ENCODE measurements at places on chromosomes 5 and 9.

DNA sequence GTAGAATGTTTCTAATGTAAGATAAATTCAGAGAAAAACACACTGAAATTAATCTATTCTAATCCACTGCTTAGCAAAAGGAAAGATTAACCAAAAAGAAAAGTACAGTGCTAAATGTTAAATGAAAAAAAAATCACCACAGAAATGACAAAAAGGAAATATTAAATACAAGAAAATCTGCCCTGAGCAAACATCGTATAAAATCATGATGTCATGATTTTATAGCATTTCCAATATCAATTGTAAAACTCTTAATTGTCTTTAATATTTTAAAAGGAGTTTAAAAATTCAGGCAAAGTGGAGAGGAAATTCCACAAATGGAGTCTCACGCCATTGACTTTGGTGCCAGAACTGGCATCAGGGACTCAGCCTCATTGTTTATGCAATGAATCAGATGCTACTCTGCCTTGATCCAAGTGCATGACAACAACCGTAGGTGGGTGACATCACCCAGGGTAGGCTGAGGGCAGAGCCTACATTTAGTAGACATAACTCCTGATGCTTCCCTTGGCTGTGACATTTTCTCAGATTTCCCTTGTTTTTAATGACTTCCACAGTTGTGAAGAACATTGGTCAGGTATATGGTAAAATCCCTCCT lies 696.8 kb downstream of the SEMA5A start:
- no peaks in the 10 kb centered on the region for H3K27me3 ChIP-seq
- H3K4me1 ChIP-seq = no peaks in the 10 kb centered on the region
- H3K4me3 ChIP-seq = no peak overlapping the region
- DNase-seq = no peak
- H3K27ac ChIP-seq = no peak overlapping the region
- no peaks in the 10 kb centered on the region for H3K36me3 ChIP-seq

DNA sequence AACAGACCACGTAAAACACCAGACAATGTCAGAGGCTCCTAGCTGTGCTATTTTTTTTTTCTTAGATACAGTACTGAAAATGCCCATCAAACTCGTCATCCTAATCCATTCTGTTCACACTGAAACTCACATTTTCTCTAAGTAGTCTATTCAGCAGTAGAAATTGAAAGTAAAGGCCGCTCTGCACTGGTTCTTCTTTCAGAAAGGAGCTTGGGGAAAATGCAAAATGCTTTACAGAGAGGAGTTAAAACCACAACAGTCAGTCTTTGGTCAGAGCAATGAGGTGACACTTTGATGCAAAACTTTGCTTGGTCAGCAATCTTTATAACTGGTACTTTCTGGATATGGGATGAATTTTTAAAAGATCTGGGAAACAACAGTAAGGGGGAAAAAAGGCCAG lies 43.8 kb upstream of the SUSD1 start:
- H3K27me3 ChIP-seq = no peaks in the 10 kb centered on the region
- H3K4me1 ChIP-seq = peaks cover 8% of the 10 kb centered on the region
- peak overlapping the region; percentile 56 for H3K4me3 ChIP-seq
- no peak for DNase-seq
- peak overlapping the region; percentile 72 for H3K27ac ChIP-seq

DNA sequence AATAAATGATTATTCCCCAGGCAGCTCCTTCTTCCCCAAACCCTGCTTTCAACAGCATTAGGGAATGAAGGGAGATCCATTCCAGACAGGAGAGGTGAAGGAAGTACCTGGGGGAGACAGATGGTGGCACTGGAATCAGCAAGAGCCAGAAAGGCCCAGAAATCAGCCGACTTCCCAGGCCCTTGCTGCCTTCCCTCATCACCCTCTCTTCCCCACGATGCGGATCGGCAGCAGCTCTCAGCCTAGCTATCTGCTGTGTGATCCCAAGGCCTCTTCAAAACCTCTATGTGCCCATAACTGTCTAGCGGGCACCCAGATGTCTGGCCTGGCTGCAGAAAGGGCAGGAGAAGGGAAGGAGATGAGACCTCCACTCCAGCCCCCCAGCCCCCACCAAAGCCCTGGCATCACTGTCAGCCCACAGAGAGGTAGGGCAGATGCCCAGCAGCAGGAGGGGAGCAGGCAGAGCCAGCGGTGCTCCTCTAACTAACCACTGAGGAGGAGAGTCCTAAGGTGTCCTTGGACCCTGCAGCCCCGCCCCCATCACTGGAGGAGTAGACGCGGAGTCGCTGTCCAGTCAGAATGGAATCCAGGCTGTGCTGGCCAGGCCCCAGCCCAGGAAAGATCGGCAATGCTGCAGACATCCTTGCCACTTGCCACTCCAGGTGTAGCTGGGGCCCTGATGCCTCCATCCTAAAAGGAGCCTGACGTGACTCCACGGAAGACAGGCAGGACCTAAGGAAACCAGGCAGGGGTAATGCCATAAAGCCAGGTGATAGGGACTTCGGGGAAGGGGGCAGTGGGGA lies 12.7 kb downstream of the CNTFR start:
- no peak for DNase-seq
- H3K27me3 ChIP-seq = peaks cover 94% of the 10 kb centered on the region
- H3K4me3 ChIP-seq = peak overlapping the region; percentile 72
- H3K4me1 ChIP-seq = peaks cover 6% of the 10 kb centered on the region

DNA sequence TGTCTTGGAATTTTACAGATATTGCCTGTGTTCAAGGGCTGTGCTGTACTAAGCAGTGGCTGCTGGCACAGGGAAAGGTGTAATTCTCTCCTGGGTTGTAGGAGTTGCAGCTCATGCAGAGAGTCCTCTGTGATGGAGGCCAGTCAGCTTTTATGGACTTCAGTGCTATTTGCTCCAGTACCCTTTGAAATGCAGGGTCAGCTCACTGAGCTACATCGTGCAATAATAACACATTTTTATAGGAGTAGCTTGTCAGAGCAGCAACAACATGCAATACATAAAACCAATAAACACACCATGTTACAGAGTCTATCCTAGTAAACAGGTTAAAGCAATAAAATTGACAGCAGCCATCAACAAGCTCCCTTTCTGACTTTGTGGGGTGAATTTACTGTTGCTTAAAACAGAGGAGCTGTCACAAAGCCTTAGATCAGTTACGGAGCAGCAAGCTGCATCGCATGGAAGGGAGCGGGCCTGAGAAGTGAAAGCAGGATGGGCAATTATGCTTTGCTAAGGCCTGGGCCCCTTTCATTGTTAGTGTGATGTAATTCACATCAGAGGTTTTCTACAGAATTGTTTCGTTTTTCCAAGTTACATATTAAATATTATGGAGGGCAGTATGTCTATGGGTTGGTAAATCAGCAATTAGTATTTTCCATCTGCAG lies 16.8 kb downstream of the CD180 start:
- DNase-seq = no peak
- no peak overlapping the region for H3K27ac ChIP-seq
- H3K4me1 ChIP-seq = peaks cover 10% of the 10 kb centered on the region
- H3K4me3 ChIP-seq = no peak overlapping the region
- H3K36me3 ChIP-seq = no peaks in the 10 kb centered on the region

- no peak overlapping the region for H3K4me3 ChIP-seq
- H3K27ac ChIP-seq = no peak overlapping the region
- peaks cover 90% of the 10 kb centered on the region for H3K27me3 ChIP-seq
- no peak for DNase-seq
Observed at GRCh38 chr5:135040034-135040332, 6.0 kb upstream of the PITX1 start.

DNA sequence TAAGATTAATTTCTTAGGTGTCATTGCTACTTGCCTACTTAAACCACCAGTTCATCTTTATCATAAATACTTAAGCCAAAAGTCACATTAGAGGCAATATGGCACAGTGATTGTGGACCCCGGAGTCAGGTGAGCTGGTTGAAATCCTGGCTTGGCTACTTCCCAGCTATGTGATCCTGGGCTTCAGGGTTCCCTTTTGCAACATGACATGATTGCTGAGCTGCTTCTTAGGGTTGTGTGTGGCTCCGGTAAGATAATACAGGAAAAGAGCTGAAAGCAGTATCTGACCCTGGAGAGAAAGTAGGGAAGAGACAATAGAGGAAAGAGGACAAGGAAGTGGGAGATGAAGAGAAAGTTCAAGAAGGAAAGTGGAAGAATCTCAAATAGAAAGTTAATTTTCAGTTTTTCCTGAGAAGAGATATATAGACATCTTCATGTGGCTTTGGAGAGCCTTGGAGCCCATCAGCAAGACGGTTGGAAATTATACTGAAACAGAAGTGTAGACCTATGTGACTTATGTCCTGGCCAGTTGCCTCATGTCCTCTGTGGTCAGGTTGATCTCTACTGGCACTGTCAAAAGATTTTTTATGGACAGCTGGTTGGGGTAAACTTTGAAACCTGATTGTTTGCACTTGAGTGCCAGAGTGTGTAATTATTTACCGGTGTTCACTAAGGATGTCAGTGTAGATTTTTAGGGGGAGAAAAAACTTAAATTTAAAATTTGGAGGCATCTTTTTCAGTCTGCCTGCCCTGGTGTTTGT lies 93.2 kb downstream of the GHR start:
- DNase-seq = no peak
- H3K27ac ChIP-seq = no peak overlapping the region
- no peak overlapping the region for H3K4me3 ChIP-seq

DNA sequence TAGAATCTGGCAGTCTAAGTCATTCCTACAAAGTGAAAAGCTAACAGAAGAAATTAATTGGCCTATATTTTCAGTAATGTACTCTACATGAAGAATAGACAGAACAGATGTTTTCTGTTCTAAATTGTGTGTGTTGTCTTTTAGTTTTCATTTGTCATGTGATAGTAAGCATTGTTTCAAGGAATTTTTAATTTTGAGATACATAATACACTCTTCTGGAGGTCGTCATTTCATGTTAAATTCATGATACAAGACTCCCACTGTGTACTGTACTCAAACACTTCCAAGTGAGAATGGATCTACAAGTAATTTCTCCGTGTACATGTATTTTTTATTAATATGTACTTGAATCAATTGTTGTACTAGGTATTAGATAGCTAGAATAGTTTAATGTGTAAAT lies 1522.9 kb downstream of the MAT2B start:
- no peaks in the 10 kb centered on the region for H3K27me3 ChIP-seq
- no peak for DNase-seq
- H3K4me3 ChIP-seq = no peak overlapping the region
- no peaks in the 10 kb centered on the region for H3K4me1 ChIP-seq
- H3K36me3 ChIP-seq = no peaks in the 10 kb centered on the region
- no peak overlapping the region for H3K27ac ChIP-seq

- no peak overlapping the region for H3K4me3 ChIP-seq
- H3K27ac ChIP-seq = no peak overlapping the region
- DNase-seq = no peak
- H3K4me1 ChIP-seq = no peaks in the 10 kb centered on the region
Observed at GRCh38 chr9:14780251-14780650, 57.7 kb upstream of the CER1 start.

DNA sequence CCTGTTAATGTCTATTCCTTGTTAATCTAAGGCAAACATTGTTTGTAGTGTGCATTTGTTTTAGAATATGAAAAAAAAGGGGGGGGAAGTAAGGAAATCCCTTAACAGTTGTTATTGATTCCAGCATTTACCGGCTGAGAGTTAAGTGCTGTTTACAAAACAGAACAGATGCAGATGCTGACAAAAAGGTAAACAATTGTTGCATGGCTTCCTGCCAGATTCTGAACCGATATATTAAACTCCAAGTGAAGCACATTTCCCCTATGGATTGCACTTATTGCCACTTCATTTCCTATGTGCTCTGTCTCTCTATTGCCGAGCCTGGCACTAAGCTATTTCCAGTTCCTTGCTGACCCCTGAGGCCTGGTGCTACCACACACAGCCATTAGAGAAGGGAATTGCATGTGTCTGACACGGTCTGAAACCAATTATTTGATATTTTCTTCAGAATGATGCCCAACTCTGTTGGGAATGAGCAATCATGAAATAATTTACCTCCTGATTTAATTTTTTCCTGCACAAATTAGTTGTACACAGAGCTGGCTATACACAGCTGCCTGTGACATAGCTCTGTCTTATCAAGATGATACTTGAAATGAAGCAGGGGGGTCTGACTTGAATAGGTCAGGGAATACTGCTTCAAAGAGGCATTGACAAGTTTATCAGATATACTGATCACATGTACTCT lies 109.8 kb downstream of the KIAA0825 start:
- no peak for DNase-seq
- no peaks in the 10 kb centered on the region for H3K4me1 ChIP-seq
- H3K4me3 ChIP-seq = no peak overlapping the region

DNA sequence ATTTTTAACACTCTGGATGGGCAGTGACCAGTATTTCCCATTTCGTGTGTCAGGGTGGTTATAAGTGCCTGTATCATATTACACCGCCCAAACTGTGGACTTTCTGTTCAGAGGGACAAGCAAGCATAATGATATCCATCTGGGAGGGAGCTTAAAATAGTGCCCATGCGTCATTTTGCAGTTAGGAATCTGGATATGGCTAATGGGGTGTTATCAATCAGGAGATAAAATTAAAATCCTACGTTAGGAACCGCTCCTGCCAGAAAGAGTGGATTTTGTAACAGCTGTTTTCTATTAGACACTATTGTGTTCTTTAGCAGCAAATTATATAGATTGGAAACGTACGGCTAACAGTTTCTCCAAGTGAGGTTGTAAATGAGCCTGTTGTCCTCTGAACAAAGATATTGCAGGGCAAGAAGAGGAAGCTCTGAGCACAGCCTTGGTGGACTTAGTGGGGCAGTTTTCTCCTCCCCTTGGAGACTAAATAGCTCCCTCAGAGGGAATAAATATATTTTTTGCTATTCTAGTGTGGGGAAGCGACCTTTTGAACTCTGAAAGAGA lies 160.4 kb downstream of the SPATA31D1 start:
- H3K4me3 ChIP-seq = no peak overlapping the region
- H3K36me3 ChIP-seq = no peaks in the 10 kb centered on the region
- H3K4me1 ChIP-seq = no peaks in the 10 kb centered on the region
- no peak overlapping the region for H3K27ac ChIP-seq

GRCh38 chr5:62197697-62198096 lies 108.3 kb upstream of the KIF2A start:
- no peak for DNase-seq
- H3K27ac ChIP-seq = no peak overlapping the region
- no peaks in the 10 kb centered on the region for H3K4me1 ChIP-seq
- no peak overlapping the region for H3K4me3 ChIP-seq
- H3K27me3 ChIP-seq = peaks cover 39% of the 10 kb centered on the region
- no peaks in the 10 kb centered on the region for H3K36me3 ChIP-seq

GRCh38 chr5:15575666-15576065 lies 75.7 kb downstream of the FBXL7 start:
- H3K27me3 ChIP-seq = no peaks in the 10 kb centered on the region
- no peaks in the 10 kb centered on the region for H3K36me3 ChIP-seq
- H3K4me3 ChIP-seq = no peak overlapping the region
- no peak overlapping the region for H3K27ac ChIP-seq

GRCh38 chr9:121582641-121583040 lies 68.8 kb upstream of the DAB2IP start:
- no peak overlapping the region for H3K27ac ChIP-seq
- no peaks in the 10 kb centered on the region for H3K4me1 ChIP-seq
- H3K4me3 ChIP-seq = no peak overlapping the region
- peaks cover 4% of the 10 kb centered on the region for H3K36me3 ChIP-seq
- H3K27me3 ChIP-seq = peaks cover 45% of the 10 kb centered on the region
- no peak for DNase-seq
